GM23248 (cell line): ENCODE measurements at places on chromosomes 1 and 21. TPM values are rescaled to one million over a fixed set of nuclear protein-coding genes. Genes with fewer than 3 reads are reported as not detected.
A peak's percentile ranks its signal among the peaks of the same experiment; 100 is the strongest.

DNA sequence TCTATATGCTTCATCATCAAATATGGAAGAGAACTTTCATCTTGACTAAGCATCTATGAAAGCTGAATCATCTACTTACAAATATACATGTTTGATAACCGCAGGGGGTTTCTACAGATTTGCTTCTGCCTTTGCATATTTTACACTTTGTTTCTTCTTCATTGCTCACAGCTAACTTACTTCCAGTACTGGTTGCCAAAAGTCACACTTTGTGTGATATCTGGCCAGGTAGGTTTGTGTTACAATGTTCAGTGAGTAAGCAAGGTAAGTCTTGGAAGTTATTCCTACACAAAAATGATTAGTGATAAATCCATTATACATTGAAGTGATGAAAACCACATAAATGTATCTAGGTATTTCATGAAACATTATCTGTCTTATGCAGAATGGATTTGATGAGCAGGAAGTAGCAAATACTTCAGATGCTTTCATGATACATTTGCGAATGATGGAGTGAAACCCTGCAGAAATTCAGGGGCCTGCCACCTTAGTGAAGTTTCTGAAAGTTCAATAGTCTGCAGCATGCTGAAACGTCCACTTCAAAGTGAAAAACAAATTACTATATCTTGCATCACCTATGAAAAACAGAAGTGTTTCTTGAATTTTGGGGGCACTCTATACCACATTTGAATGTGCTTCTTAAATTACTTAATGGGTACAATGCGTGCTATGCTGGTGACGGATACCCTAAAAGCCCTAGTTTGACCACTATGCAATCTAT is 187.3 kb downstream of the ATP6V1G3 start:
- no peaks in the 10 kb centered on the region for H3K27me3 ChIP-seq
- H3K36me3 ChIP-seq: no peaks in the 10 kb centered on the region
- DNase-seq: no peak
- H3K27ac ChIP-seq: no peak overlapping the region
- no peak overlapping the region for H3K4me3 ChIP-seq

DNA sequence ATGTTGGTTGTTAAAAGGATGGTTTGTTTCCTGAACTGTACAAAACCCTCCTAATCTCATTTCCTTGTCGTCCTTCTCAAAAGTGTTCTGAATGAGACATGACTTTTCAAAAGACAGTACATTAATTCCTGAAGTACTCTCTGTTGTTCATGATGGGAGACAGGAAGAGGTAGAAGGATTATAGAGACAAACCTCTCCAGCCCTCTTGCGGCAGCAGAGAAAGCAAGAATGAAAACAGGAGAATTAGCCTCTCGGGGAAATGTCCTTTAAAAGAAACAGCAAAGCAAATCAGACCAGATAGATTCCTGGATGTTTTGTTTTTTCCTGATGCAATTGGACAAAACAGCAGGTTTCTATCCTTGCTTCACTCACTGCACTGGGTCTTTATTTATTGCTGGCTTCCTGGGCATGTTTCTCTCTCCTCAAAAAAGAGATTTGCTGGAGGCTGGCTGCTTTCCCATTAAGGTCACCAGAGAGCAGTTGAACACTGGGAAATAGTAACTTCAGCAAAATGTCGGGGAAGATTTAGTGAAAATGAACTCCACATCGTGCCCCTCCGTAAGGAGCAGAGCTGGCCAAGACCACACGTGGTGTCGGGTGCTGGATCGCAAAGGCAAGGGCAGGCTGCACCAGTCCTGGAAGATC is 145.8 kb upstream of the SYT6 start:
- H3K27ac ChIP-seq: no peak overlapping the region
- H3K36me3 ChIP-seq: no peaks in the 10 kb centered on the region
- DNase-seq: no peak
- peaks cover 28% of the 10 kb centered on the region for H3K27me3 ChIP-seq
- H3K4me3 ChIP-seq: no peak overlapping the region

Gene NUP133
- total RNA-seq: 26.6 and 29.1 TPM in 2 replicates

DNA sequence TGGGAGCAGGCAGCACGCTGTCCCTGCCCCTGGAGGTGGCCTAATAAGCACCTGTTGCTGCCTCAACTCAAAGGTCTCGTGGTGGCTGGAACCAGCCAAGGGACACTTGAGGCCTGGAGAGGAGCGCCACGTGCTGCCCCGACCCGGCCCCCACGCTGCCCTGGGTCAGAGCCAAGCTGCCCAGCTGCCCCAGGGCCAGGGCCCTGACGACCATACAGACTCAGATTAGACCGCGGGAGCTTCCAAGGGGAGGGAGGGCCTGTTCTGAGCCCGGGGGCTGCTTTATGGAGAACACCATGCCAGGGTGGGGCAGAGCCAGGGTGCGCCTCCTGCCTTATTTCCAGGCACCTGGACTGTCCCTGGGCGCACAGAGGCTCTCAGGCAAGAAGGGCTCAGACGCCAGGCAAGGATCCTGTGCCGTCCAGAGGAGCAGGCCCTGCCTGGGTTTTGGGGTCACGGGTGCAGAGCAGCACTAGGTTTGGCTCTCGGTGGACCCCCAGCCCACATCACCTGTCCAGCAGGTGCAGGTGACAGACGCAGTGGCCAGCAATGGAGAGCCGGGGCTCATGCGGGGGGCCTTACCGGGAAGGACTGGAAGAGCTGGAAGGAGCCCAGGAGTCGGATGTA is 18.6 kb downstream of the KRTAP10-1 start:
- H3K27ac ChIP-seq: no peak overlapping the region
- peaks cover 3% of the 10 kb centered on the region; the same call in 1 of the 2 replicates for H3K27me3 ChIP-seq

DNA sequence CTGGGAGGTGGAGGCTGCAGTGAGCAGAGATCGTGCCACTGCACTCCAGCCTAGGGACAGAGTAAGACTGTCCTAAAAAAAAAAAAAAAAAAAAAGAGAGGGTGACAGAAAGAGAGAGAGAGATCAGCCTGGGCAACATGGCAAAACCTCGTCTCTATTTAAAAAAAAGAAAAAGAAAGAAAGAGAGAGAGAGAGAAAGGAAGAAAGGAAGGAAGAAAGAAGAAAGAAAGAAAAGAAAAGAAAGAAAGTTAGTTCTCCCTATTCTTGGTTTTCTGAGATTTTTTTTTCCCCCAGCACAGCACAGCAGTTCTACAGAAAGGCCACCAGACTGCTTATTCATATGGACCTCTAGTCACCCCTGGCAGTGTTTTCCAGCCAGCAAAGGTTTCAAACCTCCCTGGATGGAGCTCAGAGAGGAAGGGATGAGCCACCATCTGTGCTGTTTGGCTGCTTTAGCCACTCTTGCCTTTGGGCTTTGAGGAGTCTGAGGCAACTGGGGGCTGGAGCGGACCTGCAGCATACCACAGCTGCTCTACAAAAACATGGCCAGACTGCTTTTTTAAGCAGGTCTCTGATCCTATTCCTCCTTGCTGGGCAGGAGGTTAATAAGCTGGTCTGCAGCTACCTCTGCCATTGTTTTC is 10.6 kb downstream of the S100A6 start:
- no peak overlapping the region for H3K4me3 ChIP-seq
- H3K27me3 ChIP-seq: no peaks in the 10 kb centered on the region
- H3K36me3 ChIP-seq: no peaks in the 10 kb centered on the region
- H3K27ac ChIP-seq: peak overlapping the region; percentile 35; the same call in 1 of the 2 replicates

Gene ALX3
- not detected in 2 replicates for total RNA-seq

Gene SELENOF
- 203 and 280 TPM in 2 replicates for total RNA-seq

Gene PRAMEF5
- not detected in 2 replicates for total RNA-seq

DNA sequence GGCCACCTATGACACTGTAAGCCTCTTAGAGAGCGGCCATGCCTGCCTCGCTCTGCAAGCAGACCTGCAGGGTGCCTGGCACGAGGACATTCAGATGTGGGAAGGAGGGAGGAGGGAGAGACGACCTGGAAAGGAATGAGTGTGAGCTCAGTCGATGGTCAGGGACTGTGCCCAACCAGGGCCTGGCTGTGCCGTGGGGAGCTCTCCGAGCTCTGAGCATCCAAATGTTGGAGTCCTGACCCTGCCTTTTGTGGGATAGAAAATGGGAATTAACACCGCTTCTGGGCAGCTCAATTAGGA is 7.3 kb downstream of the CSTB start:
- H3K36me3 ChIP-seq: peaks cover 7% of the 10 kb centered on the region
- no peak overlapping the region; the same call in 1 of the 2 replicates for H3K27ac ChIP-seq
- H3K4me3 ChIP-seq: no peak overlapping the region
- peaks cover 8% of the 10 kb centered on the region for H3K4me1 ChIP-seq

Gene OR2L8
- not detected in 2 replicates for total RNA-seq

DNA sequence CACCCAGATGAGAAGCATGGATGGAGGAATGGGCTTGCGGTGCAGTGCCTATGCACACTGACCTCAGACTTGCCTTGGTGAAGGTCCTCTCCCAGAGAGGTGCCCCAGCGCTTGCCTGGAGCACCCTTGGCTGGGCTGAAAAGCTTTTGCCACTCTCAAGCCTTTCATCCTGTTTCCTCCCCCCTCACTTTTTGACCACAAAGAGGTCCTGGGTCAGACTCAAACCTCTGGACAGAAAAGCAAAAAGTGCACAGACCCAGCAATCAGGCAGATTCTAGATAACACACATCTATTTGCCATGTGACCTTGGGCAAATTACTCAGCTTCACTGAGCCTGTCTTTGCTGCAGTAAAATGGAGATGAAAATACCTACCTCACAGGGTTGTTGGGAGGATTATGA is 7.3 kb downstream of the TMEM35B start:
- no peaks in the 10 kb centered on the region for H3K4me1 ChIP-seq
- no peaks in the 10 kb centered on the region for H3K36me3 ChIP-seq
- no peak overlapping the region for H3K27ac ChIP-seq
- H3K27me3 ChIP-seq: no peaks in the 10 kb centered on the region
- no peak for DNase-seq

- peaks cover 17% of the 10 kb centered on the region; the same call in 1 of the 2 replicates for H3K36me3 ChIP-seq
- H3K4me3 ChIP-seq: no peak overlapping the region
- H3K4me1 ChIP-seq: no peaks in the 10 kb centered on the region
Observed at GRCh38 chr1:179066471-179066870, 15.4 kb upstream of the TOR3A start.

DNA sequence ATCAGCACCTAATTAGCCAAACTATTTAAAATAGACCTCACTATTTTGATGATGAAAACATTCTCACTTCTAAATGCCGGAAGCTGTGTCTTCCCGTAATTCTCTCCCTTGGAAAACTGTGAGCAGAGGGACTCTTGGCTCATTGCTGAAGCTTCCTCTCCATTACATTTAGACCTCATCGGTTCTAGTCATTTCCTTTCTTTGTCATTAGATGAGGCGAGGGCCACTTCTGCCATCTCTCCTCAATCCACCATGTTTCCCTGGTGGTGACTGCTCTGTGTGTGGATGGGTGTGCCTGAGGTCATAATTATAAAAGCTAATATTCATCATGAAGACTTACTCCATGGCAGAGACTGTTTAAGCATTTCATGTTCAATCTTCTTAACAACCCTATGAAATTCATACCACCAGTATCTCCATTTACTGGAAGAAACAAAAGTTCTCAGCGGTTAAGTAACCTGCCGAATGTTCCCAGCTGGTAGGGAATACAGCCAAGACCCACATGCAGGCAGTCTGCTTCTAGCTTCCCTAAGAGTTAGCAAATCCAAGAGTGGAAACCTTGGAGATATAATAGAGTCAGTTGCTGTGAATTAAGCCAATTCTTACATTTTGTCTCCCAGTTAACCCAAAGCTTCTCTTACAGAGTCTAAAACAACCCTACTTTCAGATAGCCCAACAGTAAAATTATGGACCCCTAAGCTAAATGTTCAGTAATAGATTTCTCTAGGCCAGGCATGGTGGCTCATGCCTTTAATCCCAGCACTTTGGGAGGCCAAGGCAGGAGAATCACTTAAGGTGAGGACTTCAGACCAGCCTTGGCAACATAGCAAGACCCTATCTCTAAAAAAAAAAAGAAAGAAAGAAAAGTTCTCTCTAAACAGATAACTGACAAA is 156.2 kb downstream of the ZBTB18 start:
- no peaks in the 10 kb centered on the region; the same call in 1 of the 2 replicates for H3K4me1 ChIP-seq
- H3K36me3 ChIP-seq: no peaks in the 10 kb centered on the region
- no peak overlapping the region for H3K4me3 ChIP-seq
- H3K27ac ChIP-seq: no peak overlapping the region
- no peak for DNase-seq

DNA sequence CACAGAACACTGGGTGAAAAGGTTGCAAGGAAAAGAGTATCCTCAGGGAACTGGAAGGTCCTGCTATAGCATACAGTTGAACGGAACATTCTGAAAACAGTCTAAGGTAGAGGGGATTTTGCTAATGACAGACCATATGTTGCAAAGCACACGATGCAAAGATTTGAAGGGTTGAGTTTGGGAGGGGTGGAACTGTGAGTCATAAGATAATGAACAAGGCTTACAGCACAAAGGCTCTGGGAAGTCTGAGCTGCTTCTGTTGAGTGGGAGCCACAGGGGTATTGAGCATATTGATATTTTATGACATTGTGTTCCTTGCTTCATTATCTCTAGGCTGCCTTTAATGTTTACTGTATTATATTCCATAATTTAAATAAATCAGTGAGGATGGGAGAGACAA is 104.9 kb downstream of the PLPPR4 start:
- no peak for DNase-seq
- H3K4me1 ChIP-seq: no peaks in the 10 kb centered on the region
- no peak overlapping the region for H3K4me3 ChIP-seq
- H3K27ac ChIP-seq: no peak overlapping the region

- DNase-seq: peak; percentile 10
- no peaks in the 10 kb centered on the region for H3K27me3 ChIP-seq
- peaks cover 43% of the 10 kb centered on the region for H3K4me1 ChIP-seq
Observed at GRCh38 chr1:51733793-51734522, 117.1 kb downstream of the OSBPL9 start.

Gene NPPB
- not detected in 2 replicates for total RNA-seq

DNA sequence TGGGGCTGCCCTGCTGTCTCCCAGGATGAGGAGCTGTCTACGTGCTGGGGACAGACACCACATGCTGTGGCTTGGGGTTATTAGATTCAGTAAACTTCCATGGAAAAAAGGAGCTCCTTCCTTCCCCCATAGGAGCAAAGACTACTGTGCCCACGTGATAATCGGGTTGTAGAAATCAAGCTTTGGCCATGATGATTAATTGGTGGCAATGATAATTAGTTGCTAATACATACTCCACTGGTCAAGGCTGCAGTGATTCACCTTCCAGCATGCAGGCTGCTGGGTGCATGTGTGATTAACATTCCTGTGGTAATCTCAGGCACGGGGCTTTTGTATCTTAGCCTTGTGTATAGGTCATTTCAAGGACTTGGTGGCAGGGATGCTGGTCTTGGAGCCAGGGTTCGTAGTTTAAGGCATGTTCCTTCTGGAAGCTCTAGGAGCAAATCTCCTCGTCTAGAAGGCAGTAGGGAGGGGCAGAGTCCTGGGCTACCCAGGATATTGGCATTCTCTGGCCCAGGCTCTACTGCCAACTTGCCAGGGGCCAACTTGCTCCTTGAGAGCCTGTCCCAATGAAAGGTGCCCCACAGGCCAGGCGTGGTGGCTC is 41.4 kb downstream of the TMCO4 start:
- peak overlapping the region; percentile 88 for H3K27ac ChIP-seq
- peaks cover 28% of the 10 kb centered on the region for H3K4me1 ChIP-seq
- H3K36me3 ChIP-seq: no peaks in the 10 kb centered on the region

Gene MAP1LC3C
- total RNA-seq: not detected in 2 replicates
